ENCODE measurements at places on chromosomes 12 and 14.

- DNase-seq = no peak
Measured at GRCh38 chr14:104870368-104871144, 5.5 kb downstream of the CEP170B start.

DNA sequence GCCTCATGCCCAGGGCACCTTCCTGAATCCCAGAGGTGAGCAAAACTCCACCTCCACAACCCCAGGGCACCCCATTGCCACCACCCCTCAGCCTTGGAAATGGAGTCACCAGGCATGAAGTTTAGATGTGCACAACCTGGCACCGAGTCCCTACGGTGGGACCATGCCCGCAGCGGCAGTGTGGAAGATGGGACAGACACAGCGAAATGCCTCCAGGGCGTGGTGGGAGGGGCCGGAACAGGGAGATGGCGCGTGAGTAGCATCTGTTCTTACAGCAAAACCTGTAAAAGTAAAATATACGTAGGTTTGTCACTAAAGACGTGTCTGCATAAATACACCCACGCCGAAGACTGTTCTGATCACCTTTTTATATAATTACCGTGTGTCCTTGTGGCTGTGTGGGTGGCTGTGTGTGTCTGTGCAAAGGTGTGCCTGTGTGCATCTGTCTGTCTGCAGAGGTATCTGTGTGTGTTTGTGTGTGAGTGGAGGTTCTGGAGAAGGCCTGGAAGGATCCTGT, 17.4 kb upstream of the DEGS2 start:
- no peak for DNase-seq

- DNase-seq = no peak
Measured at GRCh38 chr14:24888532-24888931, 161.4 kb downstream of the STXBP6 start.

DNA sequence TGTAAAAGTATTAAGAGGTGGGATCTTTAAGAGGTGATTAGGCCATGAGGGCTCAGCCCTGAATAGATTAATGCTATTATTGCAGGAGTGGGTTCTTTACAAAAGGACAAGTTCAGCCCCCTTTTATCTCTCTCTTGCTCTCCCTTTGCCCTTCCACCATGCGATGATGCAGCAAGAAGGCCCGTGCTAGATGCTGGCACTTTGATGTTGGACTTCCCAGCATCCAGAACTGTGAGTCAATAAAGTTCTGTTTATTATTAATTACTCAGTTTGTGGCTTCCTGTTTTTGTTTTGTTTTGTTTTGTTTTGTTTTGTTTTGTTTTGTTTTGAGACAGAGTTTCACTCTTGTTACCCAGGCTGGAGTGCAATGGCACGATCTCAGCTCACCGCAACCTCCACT, 10.1 kb downstream of the RNASE1 start:
- no peak for DNase-seq

DNA sequence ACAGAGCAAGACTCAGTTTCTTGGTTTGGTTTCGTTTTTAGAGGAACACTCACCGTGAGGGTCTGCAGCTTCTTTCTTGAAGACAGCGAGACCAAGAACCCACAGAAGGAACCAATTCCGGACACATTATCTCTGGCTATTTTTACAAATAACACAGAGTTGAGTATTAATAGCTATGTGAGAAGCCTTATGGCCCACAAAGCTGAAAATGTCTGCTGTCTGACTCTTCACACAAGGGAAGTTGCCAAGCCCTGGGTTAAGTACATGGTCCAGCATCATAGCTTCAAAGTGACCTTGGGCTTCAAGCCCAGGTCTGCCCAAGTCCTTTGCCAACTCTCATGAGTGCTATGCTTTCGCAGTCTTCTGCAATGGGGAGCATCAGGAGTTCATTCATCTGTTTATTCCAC, 2.6 kb upstream of the LGMN start:
- DNase-seq = no peak

- DNase-seq = no peak
Measured at GRCh38 chr12:122355706-122356105, 66.8 kb downstream of the CLIP1 start.

DNA sequence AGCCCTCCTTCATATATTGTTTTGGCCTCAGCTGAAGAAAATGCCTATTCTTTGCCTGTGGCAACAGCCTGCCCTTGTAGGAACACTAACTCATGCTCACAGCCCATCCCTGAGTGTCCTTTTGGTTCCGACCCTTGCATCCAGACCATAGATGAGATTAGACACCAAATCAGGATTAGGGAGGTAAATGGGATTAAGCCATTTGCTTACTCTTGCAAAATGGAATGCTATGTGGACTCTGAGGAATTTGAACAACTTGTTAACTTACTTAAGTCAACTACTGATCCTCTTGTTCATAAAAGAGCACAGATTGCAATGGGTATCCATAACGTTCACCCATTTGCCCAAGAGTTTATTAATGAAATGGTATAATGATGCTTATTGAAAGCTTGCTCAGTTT, 27.3 kb downstream of the TSHR start:
- no peak for DNase-seq

DNA sequence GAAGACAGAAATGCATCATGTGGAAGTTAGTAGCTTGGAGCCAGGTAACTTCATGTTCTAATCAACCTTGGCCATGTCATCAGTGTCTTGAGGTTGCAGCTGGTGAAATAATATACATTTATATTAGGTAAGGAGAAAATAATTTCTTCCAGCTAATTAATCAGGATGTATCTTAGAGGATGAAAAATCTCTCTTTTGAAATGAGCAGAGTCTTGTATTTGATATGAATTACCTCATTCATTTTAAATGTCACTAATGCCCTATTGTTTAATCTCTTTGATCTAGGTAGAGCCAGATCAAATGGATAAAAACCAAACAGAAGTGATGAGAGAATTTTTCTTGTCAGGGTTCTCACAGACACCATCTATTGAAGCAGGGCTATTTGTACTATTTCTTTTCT, at the start of gene OR4Q2:
TSS of gene OR4Q2 (plus strand) at position 301 of the 400 bp plus-strand sequence.
- no peak for DNase-seq

GRCh38 chr12:64889434-64890216, 65.2 kb downstream of the TBC1D30 start:
- no peak for DNase-seq

DNA sequence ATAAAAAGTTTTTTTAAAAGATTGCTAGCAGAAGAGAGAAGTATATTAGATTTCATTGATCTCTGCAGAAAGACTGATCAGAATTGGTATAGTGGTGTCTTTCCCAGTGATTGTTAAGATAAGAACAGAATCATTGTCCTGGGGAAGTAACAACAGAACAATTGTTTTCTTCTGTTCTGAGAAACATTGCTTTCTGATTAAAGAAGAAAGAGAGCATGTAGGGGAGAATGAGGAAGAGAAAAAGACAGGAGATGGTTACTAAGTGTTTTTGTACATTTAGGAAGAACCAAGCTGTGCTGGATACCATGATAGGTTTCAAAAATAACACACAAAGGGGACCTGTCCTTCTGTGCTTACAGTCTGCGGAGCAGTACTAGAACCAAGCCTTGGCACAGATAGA, 5.0 kb downstream of the USP30 start:
- no peak for DNase-seq

DNA sequence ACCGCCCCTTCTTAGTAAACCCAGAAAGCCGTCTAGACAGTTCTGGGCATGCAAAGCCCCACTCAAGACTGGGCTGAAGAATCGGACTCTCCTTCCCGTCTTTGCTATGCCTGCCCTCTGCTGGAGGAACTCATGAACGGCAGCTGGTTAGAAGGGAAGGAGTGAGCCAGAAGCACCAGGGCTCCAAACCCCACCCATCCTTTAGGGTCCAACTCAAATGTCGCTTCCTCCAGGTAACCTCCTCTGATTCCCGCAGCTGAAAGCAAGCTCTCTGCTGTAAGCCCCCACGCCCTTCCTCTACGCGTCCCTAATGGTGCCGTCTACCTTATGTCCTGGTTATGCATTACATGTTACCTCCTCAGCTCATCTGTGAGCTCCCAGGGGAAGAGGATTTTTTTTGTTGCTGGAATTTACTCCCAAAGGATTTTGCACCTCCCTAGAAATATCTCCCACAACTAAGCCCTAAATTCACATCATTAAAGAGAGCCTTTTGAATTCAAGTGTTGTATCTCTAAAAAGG, 59.0 kb upstream of the SCN8A start:
- DNase-seq = peak; percentile 83

DNA sequence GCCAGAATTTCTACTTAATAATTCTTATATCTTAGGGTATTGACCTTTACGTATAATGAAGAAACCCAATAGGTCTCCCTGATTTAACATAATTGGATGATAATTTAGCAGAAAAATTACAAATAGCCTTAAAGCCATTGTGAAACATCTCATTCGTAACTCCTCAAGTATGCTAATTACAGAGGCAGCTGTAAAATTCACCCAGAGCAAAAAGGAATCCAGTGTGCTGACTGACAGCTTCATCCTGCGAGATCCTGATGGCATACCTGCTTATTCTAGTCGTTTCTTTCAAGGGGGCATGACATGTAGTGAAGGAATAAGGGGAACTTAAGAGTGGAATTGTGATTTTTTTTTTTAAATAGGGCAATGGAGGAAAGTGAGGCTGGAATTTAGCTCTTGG, 291.5 kb downstream of the FUT8 start:
- no peak for DNase-seq

- DNase-seq = no peak
Measured at GRCh38 chr14:103105580-103106150, 11.1 kb downstream of the EXOC3L4 start.

DNA sequence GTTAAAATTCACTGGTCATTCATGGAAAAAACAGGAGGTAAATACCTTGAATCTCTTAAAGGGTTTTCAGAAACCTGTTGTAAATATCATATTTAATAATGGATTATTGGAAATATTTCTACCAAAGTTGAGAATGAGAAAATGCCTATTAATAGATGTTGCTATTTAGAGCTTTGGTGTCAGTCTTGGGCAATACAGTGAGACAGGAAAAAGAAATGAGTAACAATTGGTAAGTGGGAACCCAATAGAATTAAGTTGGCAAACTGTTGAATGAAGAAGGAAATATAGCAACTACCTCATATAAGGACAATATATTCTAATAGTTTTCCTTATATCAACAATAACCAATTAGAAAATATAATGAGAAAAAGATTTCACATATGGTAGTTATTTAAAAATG, 78.0 kb downstream of the ATF7IP start:
- DNase-seq = no peak

DNA sequence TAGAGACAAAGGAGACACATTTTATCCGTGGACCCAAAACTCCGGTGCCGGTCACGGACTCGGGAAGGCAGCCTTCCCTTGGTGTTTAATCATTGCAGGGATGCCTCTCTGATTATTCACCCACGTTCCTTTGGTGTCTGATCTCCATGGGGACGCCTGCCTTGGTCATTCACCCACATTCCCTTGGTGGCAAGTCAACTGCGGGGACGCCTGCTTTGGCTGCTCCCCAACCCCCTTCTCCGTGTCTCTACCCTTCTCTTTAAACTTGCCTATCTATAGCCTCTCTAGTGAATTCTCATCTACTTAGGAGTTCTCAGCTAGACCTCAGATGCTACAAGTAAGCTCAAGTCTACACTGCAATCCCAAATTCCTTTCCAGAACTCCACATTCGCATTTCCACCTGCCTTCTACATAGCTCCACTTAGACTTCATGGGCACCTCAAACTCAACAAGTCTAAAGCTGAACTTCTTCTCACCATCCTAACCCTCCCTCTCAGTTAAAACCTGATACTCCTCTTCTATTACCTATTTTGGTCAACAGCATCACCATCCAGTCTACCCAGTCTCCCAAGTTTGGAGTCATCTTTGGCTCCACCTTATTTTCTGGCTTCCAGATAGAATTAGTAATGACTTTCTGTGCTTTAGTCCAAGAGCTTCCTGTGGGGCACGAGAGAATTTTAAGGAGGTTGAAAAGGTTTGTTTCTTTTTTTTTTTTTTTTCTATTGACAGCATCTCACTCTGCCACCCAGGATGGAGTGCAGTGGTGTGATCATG, 14.4 kb downstream of the SPTLC2 start:
- no peak for DNase-seq

- DNase-seq = no peak
Measured at GRCh38 chr14:68658029-68658509, 134.8 kb downstream of the ZFP36L1 start.

- DNase-seq = no peak
Measured at GRCh38 chr12:82436354-82436753, 78.0 kb downstream of the METTL25 start.

GRCh38 chr12:53930591-53931255, 7.9 kb upstream of the HOXC13 start:
- DNase-seq = no peak

DNA sequence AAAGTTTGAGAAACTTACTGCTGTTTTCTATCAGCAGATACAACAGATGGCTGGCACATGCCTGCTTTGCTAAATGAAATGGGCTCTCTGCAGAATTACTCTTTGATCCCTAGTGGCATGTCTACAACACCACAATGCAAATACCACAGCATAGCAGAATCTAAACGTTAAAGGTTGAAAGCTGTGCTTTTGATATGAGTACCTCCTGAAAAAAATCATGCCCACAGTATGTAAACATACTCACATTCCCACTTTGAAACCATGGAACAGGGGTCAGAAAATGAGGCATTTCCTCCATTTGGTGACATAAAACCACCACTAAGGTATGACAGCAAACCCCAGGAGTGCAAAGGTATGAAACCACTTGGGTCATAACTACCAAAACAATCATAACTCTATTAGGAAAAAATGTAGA, 7.5 kb downstream of the WIF1 start:
- no peak for DNase-seq

DNA sequence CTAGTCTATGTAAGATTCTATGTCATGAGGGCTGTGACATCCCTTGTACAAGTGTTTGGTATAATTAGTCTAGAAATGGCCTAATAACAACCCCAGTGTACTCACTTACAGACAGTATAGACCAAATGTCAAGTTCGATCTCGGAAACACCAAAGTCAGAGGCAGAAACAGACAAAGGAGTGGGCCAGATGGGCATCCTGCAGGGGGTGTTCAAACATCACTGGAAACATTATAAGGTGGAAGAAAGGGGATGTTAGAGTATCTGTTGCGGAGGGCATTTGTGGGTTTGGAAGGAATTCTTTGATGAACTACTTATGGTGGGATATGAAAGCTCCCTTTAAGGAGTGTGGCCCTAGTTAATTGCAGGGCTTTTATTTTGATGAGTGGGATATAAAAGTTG, 134.6 kb downstream of the ESR2 start:
- DNase-seq = no peak

GRCh38 chr12:113591480-113591974, 119.9 kb upstream of the LHX5 start:
- peak; percentile 3 for DNase-seq

GRCh38 chr12:111222523-111222922, 146.4 kb downstream of the PHETA1 start:
- no peak for DNase-seq
